Liver (tissue), 10 donors: ENCODE measurements at places on chromosomes 12 and 14. TPM values are rescaled to one million over a fixed set of nuclear protein-coding genes. Genes with fewer than 3 reads are reported as not detected.

DNA sequence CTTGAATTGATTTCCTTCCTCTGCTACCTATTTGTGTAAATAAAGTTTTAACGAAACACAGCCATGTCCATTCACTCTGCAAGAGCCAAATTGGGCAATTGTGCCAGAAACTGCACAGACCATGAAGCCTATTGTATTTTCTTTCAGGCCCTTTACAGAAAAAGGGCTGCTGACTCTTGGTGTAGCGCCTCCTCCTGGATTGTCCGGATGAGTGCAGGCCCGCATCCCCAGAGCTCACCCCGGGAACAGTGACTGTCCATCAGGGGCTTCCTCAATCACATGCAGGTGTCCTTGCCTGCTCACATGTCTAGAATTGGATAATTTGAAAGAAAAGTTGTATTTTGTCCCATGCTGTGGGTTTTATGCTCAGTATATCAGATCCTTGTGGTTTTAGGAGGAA lies 1282.2 kb downstream of the AACS start:
- no peak for DNase-seq
- no peak overlapping the region for H3K27ac ChIP-seq
- no peaks in the 10 kb centered on the region for H3K36me3 ChIP-seq
- no peaks in the 10 kb centered on the region for H3K27me3 ChIP-seq

DNA sequence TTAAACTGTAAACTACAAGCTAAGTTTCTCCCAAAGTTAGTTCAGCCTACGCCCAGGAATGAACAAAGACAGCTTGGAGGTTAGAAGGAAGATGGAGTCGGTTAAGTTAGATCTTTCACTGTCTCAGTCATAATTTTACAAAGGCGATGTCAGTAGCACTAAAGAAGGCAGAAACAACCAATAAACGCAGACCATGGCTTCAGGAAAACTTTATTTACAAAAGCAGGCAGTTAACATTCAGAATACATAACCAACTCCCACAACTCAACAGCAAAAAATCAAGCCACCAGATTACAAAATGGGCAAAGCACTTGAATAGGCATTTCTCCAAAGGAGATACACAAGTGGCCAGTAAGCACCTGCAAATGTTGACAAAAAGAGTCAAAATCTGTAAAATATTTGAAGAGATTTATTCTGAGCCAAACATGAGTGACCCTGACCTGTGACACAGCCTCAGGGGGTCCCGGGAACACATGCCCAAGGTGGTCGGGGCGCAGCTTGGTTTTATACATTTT lies 8.8 kb upstream of the ULK1 start:
- no peaks in the 10 kb centered on the region for H3K4me1 ChIP-seq
- H3K27ac ChIP-seq, result no peak overlapping the region
- no peak overlapping the region for H3K4me3 ChIP-seq
- H3K27me3 ChIP-seq, result no peaks in the 10 kb centered on the region
- H3K36me3 ChIP-seq, result no peaks in the 10 kb centered on the region

GRCh38 chr12:69685810-69686209 lies 13.3 kb downstream of the BEST3 start:
- no peak for DNase-seq
- no peaks in the 10 kb centered on the region for H3K27me3 ChIP-seq
- H3K27ac ChIP-seq, result no peak overlapping the region
- H3K36me3 ChIP-seq, result no peaks in the 10 kb centered on the region
- H3K4me3 ChIP-seq, result no peak overlapping the region

DNA sequence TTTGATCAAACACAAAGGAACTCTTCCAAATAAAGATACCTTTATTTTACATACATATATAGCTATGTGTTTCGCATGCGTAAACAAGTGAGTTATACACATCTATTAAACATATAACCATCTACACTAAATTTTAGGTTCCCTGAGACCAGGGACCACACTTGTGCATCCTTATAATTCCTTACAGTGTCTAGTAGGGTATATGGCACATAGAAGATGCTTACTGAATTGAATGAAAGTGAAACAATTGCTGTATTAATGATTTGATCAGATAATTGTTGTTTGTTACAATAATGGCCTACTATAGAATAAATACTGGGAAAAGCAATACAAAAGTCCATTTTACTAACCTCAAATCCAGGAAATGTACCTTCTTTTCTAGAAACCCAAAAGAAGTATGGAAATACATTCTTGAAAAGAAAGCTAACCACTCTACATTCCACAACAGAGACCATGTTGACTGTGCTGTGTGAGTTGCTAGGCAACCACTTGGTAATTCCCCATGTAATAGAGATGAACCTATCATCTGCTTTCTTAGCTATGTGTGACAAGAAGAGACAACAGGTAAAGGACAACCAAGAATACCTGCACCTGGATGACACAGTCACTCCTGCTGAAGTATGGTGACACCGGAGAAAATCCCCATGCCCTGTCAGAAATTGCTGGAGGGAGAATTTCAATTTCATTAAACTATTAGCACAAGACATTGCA lies 11.9 kb upstream of the CIPC start:
- no peaks in the 10 kb centered on the region for H3K4me1 ChIP-seq
- no peaks in the 10 kb centered on the region for H3K27me3 ChIP-seq
- no peak overlapping the region for H3K27ac ChIP-seq
- no peaks in the 10 kb centered on the region for H3K36me3 ChIP-seq

DNA sequence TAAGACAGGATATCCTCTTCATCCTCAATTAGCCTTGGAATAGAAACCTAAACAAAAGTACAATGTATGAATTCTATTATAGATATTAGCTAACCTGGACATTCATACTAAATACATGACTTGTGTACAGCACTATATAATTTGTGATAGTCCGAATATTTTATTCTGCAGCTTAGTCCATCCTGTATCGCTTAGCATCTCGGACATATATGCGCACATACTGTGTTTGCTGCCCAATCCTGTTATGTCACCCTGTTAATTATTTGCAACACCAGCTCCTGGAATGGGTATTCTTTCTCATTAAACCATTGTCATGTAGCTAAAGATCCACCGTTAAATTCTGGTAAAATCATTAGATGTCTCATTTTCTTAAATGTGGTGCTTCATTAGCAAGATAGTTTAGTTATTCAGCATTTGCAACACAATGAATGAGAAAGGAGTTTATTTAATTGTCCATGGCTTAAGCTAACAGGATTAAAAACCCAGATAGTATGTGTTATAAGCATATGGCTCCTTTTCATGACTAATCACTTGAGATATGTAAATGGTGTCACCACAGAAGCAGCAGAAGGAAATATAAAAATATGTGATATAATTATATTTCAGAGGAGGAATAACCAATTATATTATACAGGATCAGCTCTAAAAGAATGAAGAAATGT lies 156.0 kb upstream of the ARHGAP5 start:
- H3K27ac ChIP-seq, result no peak overlapping the region
- H3K4me1 ChIP-seq, result no peaks in the 10 kb centered on the region
- H3K27me3 ChIP-seq, result no peaks in the 10 kb centered on the region

DNA sequence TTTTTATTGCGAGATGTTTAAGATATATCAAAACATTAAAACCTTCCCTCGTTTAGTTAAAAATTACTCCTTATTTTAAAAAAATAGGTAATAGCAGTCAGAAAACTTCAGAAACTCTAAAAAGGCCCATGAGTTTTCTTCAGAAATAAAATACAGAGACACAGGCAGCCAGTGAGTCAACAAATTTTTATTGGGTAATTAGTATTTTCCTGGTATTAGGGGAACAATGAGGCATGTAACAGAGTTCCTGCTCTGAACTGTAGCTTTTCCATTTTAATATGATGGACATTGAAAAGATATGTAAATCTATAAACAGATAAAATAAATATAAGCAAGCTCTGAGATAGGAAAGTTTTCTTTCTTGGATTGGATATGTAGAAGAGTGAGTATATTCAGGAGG lies 399 bp upstream of the ZNF705A start:
- no peaks in the 10 kb centered on the region for H3K36me3 ChIP-seq
- no peaks in the 10 kb centered on the region for H3K4me1 ChIP-seq
- H3K4me3 ChIP-seq, result no peak overlapping the region
- H3K27me3 ChIP-seq, result no peaks in the 10 kb centered on the region

- DNase-seq, result no peak
- H3K4me1 ChIP-seq, result peaks cover 3% of the 10 kb centered on the region
- H3K27me3 ChIP-seq, result no peaks in the 10 kb centered on the region
- no peak overlapping the region for H3K27ac ChIP-seq
- no peak overlapping the region for H3K4me3 ChIP-seq
Observed at GRCh38 chr12:11689591-11690186, 40.2 kb downstream of the ETV6 start.

GRCh38 chr12:26389343-26389742 lies 194.0 kb downstream of the SSPN start:
- peaks cover 5% of the 10 kb centered on the region for H3K4me1 ChIP-seq
- no peak overlapping the region for H3K27ac ChIP-seq
- no peak overlapping the region for H3K4me3 ChIP-seq
- no peak for DNase-seq
- no peaks in the 10 kb centered on the region for H3K27me3 ChIP-seq
- H3K36me3 ChIP-seq, result peaks cover 5% of the 10 kb centered on the region

GRCh38 chr14:63881926-63882325 lies 29.1 kb downstream of the SYNE2 start:
- no peak for DNase-seq
- H3K36me3 ChIP-seq, result no peaks in the 10 kb centered on the region
- no peaks in the 10 kb centered on the region for H3K27me3 ChIP-seq
- no peak overlapping the region for H3K4me3 ChIP-seq
- no peak overlapping the region for H3K27ac ChIP-seq

DNA sequence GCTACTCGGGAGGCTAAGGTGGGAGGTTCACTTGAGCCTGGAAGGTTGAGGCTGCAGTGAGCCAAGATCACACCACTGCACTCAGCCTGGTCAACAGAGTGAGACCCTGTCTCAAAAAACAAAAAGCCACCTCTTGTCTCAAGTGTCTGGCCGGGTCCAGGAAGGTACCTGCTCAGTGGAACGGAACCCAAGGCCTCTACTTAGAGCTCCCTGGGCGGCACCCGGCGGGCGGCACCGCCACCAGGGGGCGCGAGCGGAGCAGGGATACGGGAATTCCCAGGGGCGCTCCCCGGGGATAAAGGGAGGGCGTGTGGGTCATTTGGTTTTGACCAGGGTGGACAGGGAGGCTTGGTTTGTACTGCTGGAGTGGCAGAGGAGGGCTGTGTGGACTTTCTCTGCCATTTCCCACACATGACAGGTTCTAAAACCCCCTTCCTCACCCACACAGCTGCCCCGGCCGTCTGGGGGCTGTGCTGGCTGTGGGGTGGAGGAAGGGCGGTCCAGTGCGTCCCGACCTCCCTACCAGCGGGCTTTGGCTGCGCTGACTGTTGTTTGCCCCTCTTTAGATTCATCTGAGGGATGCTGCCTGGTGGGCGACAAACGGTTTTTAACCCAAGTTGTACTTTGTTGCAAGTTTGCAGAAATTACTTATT lies 91.4 kb downstream of the SETD3 start:
- no peaks in the 10 kb centered on the region for H3K36me3 ChIP-seq
- H3K4me3 ChIP-seq, result no peak overlapping the region
- H3K4me1 ChIP-seq, result peaks cover 22% of the 10 kb centered on the region
- no peaks in the 10 kb centered on the region for H3K27me3 ChIP-seq
- DNase-seq, result peak; percentile 73

GRCh38 chr12:51683763-51684357 lies 92.8 kb downstream of the SCN8A start:
- peak overlapping the region; percentile 47 for H3K27ac ChIP-seq
- H3K36me3 ChIP-seq, result no peaks in the 10 kb centered on the region
- DNase-seq, result no peak
- no peaks in the 10 kb centered on the region for H3K27me3 ChIP-seq
- H3K4me3 ChIP-seq, result no peak overlapping the region

DNA sequence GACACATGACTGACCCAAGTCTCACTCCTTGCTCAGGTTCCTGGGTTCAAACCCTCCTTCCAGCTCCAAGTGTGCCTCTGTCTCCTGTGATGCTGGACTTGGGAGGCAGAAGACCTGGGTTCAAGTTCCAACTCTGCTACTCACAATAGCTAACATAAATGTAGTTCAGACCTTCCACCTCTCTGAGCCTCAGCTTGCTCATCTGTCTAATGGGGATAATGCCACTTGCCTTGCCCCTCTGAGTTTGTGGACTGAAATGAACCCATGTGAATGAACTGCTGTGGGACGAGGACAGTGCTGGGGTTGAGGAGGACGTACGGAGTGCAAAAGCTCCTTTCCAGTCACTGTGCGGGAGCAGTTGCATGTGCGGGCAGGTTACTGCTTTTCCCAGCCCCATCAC lies 40.9 kb downstream of the ACADS start:
- no peaks in the 10 kb centered on the region for H3K4me1 ChIP-seq
- H3K27ac ChIP-seq, result no peak overlapping the region
- H3K27me3 ChIP-seq, result no peaks in the 10 kb centered on the region
- no peak overlapping the region for H3K4me3 ChIP-seq

- H3K4me3 ChIP-seq, result no peak overlapping the region
- H3K27ac ChIP-seq, result no peak overlapping the region
- no peaks in the 10 kb centered on the region for H3K4me1 ChIP-seq
- no peaks in the 10 kb centered on the region for H3K36me3 ChIP-seq
Observed at GRCh38 chr14:52395728-52396127, 81.6 kb downstream of the PTGER2 start.

DNA sequence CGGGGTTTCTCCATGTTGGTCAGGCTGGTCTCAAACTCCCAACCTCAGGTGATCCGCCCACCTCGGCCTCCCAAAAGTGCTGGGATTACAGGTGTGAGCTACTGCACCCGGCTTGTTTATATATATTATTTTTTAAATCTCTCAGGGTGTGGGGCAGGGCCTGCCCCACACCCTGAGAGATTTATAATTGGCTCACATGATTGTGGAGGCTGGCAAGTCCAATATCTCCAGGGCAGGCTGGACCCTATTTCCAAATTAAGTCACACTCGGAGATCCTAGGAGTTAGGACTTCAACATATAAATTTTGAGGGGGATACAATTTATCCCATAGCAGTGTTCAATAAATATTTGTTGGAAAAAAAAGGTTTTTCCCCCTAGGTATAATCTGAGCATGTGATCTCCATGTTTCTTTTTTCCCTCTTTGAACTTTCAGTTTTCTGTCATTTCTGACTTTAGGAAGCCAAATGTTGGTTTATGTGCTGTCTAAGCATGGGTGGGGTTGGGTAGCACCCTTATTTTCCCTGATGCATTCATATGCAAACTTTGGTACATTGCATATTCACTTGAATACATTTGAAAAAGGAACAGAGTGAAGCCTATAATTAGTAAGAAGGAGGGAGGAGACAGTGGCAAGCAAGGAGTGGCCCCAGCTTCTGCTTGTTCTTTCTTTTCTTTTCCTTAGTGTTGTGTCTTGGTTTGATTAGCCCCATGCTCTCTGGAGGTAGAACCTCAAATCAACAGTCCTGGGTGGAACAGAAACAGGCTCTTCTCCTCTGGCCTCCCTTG lies 8.7 kb upstream of the A2ML1 start:
- H3K4me3 ChIP-seq, result no peak overlapping the region
- H3K36me3 ChIP-seq, result no peaks in the 10 kb centered on the region
- H3K27ac ChIP-seq, result no peak overlapping the region
- no peaks in the 10 kb centered on the region for H3K4me1 ChIP-seq

GRCh38 chr14:103187911-103188310 lies 64.7 kb downstream of the TNFAIP2 start:
- no peaks in the 10 kb centered on the region for H3K36me3 ChIP-seq
- no peak overlapping the region for H3K27ac ChIP-seq
- DNase-seq, result no peak
- H3K27me3 ChIP-seq, result no peaks in the 10 kb centered on the region
- no peak overlapping the region for H3K4me3 ChIP-seq

The MAP3K9 gene
- total RNA-seq, result 5.2 TPM

The PIWIL1 gene
- total RNA-seq, result not detected

The ERH gene
- 56.5 TPM for total RNA-seq

The PTPRB gene
- total RNA-seq, result 64.9 TPM

The POU6F1 gene
- total RNA-seq, result 1.8 TPM

The PSMC1 gene
- 89.9 TPM for total RNA-seq

The MYBPC1 gene
- under 0.01 TPM for total RNA-seq
